ENCODE measurements at places on chromosomes 16 and 17.
A peak's percentile ranks its signal among the peaks of the same experiment; 100 is the strongest.

DNA sequence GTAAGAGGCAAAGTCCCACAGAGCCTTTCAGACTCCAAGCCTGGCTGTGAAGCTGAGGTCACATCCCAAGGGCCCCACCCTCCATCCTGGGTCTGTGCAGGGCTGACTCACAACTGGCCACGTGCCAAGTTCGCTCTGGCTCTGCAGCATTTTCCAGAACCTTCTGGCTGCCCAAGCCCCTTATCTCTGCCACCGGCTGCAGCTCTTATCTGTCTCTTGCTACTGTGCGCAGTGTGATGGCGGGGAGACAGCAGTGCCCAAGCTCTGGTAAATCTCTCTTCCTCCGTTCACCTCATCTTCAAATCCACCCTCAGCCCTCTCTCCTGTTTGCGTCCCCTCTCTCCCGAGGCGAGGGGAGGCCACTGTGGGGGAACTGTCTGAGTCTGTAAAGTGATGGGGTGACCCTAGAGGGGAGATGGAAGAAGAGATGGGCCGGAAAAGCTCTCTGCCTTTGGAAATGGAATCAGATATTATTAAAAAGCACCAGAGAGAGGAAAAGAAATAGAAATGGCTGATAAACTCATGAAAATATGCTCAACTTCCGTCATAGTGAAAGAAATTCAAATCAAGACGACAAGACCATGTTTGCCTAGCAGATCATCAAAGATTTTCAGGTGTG is 162.7 kb upstream of the CDC42EP4 start:
- DNase-seq: no peak

DNA sequence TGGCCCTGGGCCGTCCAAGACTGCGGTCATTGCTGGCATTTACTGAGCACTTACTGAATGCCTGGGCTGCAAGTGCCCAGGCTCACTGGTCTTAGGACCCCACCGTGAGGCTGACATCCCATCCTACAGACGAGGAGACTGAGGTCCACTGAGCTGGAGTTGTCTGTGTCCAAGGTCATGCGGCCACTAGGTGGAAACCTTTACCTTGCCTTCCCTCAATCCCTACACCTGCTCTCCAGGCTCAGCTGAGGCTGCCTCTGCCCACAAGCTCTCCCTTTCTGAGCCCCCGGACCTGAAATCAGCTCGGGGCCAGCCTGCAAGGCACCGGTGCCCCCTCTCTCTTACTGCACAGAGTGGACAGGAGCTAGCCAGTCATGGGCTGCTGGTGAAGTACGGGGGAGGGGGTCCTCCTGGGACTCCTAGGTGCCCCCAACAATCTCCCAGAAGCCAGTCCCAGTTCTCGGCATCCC is 1.5 kb downstream of the CASKIN1 start:
- peak; percentile 33 for DNase-seq

GRCh38 chr16:67892899-67893742 is at the start of gene PSKH1:
TSS of gene PSKH1 (plus strand) at chr16:67893254. CDS start at chr16:67908750, 15,496 bp downstream.
- peak; percentile 88 for DNase-seq

DNA sequence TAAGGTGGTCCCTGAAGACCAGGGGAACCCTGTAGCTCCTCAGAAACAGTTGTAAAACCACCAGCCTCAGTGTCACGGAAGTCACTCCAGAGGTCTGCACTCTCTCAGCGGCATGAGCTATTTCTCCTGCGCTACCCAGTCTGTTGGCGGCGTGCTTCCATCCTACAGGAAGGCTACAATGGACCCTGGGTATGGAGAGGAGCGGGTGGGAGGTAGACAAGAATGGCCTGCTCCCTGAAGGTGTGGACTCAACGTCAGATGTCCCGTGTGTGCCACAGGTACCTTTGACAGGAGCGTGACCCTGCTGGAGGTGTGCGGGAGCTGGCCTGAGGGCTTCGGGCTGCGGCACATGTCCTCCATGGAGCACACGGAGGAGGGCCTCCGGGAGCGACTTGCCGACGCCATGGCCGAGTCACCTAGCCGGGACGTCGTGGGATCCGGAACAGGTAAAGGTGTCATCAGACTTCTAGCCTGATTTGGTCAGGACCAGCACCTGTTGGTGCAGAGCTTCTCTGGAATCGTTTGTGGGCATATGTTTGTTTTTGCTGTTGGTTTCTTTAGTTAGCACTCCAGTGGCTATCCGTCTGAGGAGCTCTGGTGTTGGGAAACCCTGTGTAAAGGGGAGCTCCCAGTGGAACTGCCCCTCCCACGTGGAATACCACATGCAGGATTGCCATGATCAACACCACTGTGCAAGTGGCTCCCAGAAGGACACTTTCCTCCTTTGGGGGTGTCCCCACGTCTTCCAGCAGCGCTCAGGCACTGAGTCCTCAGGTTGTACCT is 31.4 kb upstream of the TBX2 start:
- no peak for DNase-seq

DNA sequence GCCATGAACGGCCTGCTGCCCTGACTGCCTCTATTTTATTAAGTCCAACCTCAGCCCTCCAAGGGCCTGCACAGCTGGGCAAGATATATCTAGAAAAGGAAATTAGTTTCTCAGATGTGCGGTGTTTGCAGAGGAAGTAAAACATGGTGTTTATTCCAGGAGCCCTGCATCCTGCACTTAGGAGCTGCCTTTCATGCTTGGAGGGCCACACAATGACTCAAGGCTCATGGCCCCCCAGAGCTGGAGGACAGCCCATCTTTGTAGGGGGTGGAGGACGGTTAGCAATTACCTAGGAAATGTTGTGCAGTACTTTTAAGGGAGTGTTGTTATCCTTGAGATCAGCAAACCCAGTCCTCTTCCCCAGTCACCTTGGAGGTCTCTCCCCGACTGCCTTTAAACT is 80.5 kb downstream of the COPRS start:
- no peak for DNase-seq

GRCh38 chr16:88068476-88069396 is 117.5 kb downstream of the BANP start:
- no peak for DNase-seq

DNA sequence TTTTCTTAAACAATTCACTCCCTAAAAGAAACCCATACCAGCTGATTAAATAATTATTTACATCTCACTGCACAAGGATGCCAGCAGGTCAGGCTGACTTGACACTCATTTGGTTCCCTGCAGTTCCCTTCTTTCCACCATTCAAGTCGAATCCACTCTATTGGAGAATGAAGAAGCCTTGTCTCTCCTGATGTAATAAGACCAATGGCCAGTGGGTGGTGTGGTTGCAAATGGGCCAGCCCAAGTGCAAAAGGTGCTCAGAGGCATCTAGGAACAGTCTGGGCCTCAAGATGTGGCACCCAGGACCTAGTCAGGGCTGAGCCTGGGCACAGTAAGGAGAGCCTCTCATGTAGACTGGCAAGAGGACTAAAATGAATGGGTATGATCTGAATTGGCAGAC is 9.3 kb downstream of the C16orf78 start:
- DNase-seq: no peak

GRCh38 chr16:67459066-67459860 is 21.7 kb downstream of the ATP6V0D1 start:
- no peak for DNase-seq

DNA sequence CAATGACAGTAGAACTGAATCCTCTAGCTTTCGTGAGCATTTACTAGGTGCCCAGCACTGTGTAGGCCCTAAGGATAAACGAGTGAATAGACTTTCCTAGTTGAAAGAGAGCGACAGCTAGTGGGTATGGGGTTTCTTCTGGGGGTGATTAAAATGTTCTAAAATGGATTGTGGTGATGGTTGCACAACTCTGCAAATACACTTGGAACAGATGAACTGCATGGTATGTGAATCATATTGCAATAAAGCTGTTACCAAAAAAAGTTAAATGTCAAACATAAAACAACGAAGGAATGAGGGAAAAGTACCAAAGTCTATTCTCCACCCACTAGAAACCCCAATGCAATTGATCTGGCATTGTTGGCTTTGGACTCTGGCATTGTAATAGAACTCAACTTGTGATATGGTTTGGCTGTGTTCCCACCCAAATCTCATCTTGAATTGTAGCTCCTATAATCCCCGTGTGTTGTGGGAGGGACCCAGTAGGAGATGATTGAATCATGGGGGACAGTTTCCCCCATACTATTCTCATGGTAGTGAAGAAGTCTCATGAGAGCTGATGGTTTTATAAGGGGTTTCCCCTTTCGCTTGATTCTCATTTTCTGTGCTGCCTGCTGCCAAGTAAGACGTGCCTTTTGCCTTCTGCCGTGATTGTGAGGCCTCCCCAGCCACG is 70.5 kb downstream of the MARF1 start:
- DNase-seq: no peak

DNA sequence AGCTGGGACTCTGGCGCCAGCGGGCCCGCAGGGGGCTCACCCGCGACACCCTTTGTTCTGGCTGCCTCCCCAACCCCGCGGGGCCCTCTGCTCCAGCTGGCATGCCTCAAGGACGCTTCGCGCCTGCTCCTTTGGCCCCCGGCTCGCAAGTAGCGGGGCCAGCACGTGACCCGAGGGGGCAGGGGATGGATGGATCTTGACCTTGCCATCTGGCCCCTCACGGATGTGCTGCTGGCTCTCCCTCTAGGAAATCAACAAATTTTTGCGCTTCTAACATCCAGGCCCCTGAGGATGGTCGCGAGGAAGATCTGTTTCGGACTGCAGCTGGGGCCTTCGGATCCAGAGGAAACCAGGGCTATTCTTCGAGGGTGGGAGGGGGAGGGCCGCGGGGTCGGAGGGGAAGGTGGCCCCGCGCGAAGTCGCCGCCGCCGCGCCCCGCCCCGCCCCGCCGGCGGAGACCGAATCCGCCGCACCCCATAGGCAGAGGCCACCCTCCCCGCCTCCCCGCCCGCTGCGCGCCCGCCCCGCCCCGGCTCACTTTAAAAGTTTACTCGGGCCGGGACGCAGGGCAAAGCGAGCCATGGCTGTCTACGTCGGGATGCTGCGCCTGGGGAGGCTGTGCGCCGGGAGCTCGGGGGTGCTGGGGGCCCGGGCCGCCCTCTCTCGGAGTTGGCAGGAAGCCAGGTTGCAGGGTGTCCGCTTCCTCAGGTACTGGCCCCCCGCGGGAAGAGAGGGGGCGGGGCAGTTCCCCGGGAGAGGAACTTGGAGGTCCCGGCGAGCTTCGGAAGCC is at the start of gene ACSF2:
Gene ACSF2 (plus strand): TSS at position 537 of the 790 bp plus-strand sequence. CDS start 44 bp downstream, at position 581.
- peak; percentile 52 for DNase-seq

GRCh38 chr16:30609002-30609925 is 925 bp downstream of the ZNF689 start:
- peak; percentile 28 for DNase-seq

GRCh38 chr17:46035112-46035818 is 36.2 kb downstream of the STH start:
- no peak for DNase-seq

GRCh38 chr16:67444259-67445125 is 13.6 kb downstream of the HSD11B2 start:
- no peak for DNase-seq

Measured in activated CD4-positive, alpha-beta T cell treated with anti-CD3 and anti-CD28 coated beads for 1 hour (primary cell).